ENCODE measurements at places on chromosomes 2 and 18.

DNA sequence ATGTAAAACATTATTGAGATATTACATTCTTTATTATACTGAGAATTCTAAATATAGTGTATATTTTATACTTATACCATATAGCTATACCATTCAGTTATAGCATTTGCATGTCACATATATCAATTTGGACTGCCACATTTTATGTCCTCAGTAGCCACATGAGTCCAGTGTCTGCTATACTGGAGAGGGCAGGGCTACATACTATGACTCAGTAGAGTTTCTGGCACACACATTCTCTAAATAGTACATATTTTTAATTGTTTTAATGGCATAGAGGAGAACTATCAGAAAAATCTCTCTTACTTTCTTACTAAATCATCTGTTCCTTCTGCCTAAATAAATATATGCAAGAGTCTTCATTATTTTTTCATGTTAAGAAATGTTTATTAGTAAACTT, 55.4 kb upstream of the COL5A2 start:
- DNase-seq: no peak

- DNase-seq: no peak
Measured at GRCh38 chr2:75466708-75467311, 93.9 kb downstream of the EVA1A start.

GRCh38 chr2:3146175-3146574, 231.4 kb downstream of the EIPR1 start:
- DNase-seq: no peak

GRCh38 chr2:238967031-238967977, 119.4 kb downstream of the TWIST2 start:
- DNase-seq: no peak

DNA sequence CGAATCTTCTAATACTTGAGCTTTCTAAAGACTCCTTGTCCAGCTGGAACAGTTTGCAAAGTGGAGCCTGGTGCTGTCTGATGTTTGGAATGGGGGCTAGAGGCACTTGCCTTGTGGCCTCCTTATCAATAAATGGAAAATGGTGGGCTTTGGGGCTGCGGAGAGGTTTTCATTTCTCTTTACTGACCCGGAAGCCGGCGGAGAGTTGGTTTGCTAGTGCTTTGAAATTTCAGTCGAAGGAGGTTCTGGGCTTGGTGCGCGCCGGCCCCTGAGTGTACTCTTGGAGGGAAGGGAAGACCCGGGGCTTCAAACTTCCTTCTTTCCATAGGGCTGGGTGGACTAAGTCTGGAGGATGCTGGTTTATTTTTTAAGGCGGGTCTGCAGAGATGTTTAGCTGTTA, 714 bp downstream of the RPIA start:
- no peak for DNase-seq

DNA sequence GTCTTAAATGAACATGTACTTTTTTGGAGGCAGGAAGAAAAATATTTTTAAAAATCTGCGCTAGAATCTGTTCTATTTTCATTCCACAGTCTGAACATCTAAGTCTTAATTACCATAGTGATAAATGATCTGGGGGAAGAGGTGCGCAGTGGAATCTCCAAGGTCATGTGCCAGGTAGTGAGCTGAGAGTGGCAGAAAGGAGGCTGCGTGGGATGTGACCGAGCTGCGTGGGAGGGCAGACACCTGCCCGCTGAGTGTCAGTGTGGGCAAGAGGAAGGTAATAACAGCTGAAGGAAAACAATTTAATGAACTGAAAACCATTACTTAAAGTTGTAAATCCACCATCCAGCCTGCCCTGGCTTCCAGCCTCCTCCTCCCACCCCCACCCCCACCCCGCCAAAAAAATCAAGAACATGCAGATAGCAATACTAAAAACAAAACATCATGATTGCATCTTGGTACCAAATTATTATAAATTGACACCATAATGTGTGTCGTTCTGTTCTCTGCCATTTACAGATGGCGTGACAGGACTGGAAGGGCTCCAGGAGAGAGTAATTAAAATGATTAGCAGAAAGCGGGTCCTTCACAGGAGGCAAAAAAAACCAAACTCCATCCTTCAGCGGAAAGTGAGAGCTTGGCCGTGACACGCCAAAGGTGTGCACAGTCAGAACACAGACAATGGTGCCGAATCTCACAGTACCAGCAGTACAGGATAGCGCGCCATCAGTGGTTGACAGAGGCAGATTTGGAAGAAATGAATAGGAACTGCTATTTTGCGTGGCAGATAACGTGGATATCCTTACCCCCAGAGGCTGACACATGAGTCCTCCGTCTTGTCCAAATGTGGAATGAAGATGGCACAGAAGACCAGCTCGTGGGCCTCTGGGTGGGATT, 11.4 kb upstream of the DTNB start:
- no peak for DNase-seq

DNA sequence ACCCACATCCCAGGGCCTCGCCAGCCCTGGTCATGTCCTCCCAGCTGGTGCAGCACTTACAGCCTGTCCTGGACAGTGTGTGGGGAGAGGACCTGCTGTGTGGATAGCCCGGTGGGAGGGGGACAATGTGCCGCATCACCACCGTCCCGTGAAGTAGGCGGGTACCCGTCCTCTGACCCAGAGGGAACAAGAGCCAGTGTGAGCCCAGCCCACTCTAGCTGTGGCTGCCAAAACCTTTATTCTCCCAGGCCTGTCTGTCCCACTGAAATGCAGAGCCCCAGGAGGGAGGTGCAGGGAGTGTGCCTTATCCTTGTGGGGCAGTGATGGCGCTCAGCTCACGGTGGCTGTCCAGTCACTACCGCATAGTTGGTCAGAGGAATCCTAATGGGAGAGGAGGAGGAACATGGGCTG, 1.7 kb downstream of the TRAF3IP1 start:
- DNase-seq: no peak

DNA sequence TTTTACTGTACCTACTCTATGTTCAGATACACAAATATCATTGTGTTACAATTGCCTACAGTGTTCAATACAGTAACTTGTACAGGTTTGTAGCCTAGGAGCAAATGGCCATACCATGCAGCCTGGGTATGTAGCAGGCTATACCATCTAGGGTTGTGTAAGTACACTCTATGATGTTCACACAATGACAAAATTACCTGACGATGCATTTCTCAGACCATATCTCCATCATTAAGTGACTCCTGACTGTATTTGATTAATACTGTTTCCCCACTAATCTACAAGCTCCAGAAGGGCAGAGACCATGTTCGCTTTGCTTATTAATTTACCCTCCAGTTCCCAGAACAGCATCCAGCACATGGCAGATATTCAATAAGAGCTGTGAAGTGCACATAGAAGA, 372.2 kb downstream of the METTL4 start:
- no peak for DNase-seq

GRCh38 chr2:216546241-216546640, 47.6 kb downstream of the RPL37A start:
- no peak for DNase-seq

DNA sequence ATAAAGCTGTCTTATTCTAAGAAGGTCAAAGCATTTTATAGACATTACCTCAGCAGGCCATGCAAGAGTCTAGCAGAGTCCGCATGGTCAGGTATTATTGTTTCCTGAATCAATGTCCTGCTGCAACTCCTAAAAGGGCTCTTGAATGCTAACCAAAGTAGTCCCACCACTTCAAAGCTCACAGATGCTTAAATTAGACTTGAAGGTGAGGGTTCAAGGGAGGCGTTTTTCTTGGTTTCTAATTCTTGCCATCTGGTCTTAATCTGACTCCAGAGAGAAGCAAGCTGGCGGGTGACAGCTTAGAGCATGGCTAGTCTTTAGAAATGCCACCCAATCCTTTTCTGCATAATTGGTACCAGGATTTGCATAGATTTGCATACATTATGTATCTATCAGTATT, 226.3 kb downstream of the MREG start:
- no peak for DNase-seq

DNA sequence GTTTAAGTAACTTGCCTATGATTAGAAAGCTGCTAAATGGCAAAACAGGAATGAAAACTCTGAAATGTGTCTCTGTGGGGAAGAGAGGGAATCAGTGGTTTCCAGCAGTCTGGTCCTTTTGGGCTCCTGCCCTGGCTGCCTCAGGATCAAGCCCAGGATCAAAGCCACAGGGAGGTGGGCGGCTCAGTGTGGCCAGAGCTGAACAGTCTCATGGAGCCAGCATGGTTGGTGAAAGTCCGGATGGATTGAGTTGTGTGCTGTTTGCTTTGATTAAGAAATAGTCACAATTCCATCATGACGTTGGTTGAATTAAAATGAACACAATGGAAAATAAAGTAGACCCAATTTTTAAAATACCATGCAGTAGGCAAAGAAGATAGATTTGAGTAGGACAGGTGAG, 344.2 kb downstream of the LPIN1 start:
- DNase-seq: no peak

- DNase-seq: no peak
Measured at GRCh38 chr18:63083020-63083531, 236.5 kb downstream of the BCL2 start.

DNA sequence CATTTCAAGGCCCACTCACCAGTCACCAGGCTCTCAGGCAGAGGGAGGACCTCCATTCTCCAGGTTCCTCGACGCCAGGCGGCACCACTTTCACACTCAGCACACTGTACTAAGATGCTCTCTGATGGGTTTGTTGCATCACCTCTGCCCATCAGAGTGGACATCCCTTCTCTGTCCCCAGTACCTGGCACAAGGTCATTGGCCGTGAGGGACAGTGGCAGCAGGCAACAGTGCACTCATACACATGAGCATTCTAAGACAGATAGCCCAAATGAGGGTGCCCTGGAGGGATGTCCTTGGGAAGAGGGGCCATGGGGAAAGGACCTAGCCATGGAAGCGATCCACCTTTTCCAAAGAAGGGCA, 3.0 kb upstream of the ADRA2B start:
- no peak for DNase-seq

DNA sequence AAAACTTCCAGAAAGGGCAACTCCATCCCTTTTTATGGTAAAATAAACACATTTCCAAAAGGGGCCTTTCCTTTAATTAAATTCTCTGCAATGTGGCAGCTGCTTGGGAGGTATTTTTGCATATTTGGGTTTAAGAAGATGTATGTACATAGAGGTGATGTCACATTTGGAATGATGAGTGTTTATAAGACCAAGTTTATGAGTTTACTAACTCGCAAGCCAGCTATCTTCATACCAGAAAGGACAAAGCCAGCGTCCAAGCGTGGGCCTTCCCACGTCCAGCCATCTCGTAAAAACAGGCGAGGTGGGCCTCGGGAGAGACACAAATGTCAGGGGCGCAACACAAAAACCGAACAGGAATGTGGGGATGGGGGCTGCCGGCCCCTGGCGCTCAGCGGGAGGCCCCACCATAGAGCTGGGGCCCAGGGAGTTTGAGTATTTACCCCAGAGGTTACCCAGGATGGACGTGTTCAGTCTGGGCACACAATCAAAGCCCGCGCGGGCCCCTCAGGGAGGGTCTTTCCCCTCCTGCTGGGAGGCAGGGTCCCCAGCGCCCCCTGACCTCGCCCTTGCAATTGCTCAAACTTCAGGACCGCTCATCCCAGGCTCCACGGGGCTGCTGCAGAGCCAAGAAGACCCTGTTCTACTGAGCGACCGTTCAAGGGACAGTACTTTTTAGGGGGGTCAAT, 137.3 kb downstream of the TWIST2 start:
- DNase-seq: no peak

DNA sequence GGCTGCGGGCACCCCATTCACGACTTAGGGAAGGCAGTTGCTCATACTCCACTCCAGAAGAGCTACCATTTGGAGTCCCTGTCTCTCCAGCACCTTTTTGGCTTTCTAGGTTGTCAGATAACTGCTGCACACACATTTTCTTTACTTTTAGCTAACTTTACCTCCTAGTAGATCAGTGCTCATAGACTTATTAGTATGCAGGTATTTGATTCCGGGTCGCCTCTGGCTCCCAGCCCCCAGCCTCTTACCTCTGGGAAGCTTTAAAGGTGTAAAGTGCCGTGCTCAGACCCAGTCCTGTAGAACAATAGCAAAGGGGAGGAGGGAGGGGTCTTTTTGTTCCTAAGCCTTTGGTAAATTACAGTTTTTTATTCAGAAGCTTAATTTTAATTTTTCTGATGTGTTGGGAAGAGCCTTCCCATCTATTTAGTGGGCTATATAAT, 102.9 kb downstream of the SPTBN1 start:
- DNase-seq: no peak

DNA sequence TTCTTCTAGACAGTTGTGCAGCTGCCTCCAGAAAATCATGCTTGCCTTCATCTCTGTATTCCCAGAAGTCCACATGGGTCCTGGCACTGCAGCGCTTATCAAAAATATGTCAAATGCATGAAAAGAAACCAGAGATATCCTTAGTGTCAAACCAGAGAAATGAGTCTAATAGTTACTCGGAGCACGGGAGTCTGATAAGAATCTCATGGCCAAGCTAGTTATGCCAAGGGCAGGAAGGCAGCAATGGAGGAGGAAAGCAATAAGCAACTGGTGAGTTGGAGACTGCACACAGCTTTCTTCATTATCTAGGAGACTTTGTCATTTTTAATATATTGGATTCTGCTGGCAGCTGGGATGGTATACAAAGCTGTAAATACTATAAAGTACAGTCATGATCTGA, 38.6 kb downstream of the TRIB2 start:
- no peak for DNase-seq

GRCh38 chr18:57889841-57890240, 86.7 kb upstream of the ATP8B1 start:
- no peak for DNase-seq

- DNase-seq: no peak
Measured at GRCh38 chr2:208224802-208225201, 30.1 kb downstream of the IDH1 start.

- DNase-seq: no peak
Measured at GRCh38 chr2:105380432-105381100, 18.3 kb downstream of the FHL2 start.

GRCh38 chr2:157024129-157024528, 233.4 kb upstream of the GALNT5 start:
- DNase-seq: no peak

GRCh38 chr2:134334542-134335353, 80.9 kb downstream of the MGAT5 start:
- DNase-seq: no peak

DNA sequence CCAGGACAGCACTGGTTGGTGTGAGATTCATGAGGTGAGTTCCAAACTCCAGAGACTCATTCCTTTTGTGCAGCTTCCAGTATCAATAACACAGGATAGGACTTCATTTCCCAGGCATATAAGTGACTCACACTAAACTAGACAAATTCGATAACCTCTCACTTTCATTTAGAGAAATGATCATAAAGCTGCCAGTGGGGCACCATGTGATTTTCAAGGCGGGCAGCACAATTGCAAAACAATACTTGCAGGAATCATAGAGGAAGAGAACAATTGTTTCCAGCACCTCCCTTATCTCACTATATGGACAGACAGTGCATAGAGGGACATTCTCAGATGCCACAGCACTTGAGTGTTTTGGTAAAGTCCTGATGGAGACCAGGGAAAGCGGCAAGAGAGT, 31.3 kb upstream of the DNAH7 start:
- DNase-seq: no peak

- no peak for DNase-seq
Measured at GRCh38 chr2:217273851-217274250, 414.0 kb upstream of the TNP1 start.

- DNase-seq: no peak
Measured at GRCh38 chr2:106076941-106077340, 117.2 kb downstream of the UXS1 start.

GRCh38 chr2:139142252-139142880, 362.2 kb upstream of the NXPH2 start:
- no peak for DNase-seq
